Heart left ventricle (tissue), 16 donors: ENCODE measurements at places on chromosomes 7 and 10. TPM values are rescaled to one million over a fixed set of nuclear protein-coding genes. Genes with fewer than 3 reads are reported as not detected.

DNA sequence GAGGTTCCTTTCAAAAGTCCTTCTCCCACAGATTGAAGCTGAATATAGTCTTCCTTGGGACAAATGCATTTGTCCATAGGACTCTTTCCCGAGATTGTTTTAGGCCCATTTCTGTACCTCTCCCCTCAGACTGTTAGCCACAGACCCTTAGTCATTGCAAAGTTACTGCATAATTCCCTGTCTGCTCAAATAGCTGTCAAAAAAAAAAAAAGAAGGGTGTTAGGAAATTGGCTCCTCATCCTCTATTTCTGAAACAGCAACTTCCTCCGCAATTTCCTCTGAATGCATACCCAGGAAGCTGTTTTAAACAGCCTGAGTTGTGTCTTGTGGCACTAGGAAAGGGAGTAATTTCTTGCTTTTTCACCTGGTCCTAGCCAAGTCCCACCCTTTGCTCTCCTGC is 5.4 kb downstream of the LRRC4 start:
- no peak for DNase-seq

GRCh38 chr10:79295563-79295962 is 51.7 kb upstream of the PPIF start:
- no peak for DNase-seq

DNA sequence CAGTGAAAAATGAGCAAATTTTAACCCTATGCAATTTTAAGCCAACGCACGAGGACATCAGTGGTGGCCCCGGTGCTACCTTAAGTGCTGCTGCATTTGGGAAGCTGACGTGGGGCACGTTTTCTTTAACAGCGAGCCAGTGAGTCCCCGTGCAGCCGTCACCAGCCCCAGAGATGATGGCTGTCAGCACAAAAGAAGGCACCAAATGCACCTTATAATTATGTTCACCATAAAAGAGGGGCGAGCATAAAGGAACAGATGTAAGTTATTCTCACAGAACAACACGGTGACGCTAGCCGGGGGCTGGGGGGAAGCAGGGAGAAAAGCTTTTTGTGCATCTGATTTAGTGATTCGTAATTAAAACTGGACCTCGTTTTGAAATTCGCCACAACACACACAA is 260.1 kb downstream of the DNAJB6 start:
- peak; percentile 22 for DNase-seq

DNA sequence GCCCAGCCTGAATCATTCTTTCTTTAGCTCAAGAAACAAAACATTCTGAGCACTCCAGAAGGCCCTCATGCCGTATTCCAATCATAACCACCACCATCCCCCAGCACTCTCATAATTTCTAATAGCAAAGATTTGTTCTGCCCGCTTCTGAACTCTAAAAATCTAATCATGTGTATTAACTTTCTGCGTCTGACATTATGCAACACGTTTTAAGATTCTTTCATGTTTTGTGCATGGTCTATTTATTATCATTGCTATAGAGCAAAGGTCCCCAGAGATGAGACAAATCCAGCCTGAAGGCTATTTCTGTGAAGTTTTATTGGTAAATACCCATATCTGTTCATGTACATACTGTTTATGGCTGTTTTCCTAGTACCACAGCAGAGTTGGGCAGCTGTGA is 8.8 kb downstream of the GDI2 start:
- DNase-seq: no peak

DNA sequence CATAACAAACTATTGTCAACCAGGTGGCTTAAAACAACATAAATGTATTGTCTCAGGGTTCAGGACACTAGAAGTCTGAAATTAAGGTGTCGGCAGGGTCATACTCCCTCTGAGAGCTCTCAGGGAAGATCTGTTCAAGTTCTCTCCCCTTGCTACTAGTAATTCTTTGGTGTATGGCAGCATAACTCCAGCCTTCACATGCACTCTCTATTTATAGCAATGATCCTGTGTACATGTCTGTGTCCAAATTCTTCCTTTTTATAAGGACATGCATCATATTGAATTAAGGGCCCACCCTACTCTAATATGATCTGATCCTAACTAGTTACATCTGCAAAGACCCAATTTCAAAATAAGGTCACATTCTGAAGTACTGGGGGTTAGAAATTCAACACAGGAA is 27.2 kb downstream of the CACNA2D1 start:
- no peak for DNase-seq

GRCh38 chr7:44184206-44184872 is 4.9 kb downstream of the GCK start:
- DNase-seq: no peak

- no peak for DNase-seq
These were observed 6.4 kb upstream of the MSS51 start for GRCh38 chr10:73439605-73440312.

DNA sequence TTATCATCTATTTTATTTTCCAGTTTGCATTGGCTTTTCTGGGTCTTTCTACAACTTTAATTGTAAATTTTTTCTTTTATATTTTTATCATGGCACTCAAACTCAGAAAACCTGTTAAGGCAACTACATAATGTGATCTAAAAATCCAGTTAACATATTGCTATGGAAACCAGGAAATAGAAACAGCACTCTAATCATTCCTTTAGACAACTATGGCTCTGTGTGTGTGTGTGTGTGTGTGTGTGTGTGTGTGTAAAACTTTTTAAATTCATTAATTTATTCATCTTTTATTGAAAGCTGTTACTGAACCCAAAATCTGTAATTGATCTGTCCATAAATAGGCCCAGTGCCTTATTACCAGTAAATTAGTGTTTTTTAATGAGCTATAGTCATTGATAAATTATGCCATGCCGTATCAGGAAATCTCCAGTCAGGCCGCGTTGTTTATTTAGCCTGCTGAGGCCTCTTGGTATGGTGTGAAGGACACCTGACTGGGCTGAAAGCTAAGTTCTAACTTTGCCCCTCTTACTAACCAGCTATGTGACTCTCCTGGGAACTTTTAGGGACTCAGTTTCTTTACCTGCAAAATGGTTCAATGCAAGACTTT is 1.5 kb upstream of the MET start:
- no peak for DNase-seq

DNA sequence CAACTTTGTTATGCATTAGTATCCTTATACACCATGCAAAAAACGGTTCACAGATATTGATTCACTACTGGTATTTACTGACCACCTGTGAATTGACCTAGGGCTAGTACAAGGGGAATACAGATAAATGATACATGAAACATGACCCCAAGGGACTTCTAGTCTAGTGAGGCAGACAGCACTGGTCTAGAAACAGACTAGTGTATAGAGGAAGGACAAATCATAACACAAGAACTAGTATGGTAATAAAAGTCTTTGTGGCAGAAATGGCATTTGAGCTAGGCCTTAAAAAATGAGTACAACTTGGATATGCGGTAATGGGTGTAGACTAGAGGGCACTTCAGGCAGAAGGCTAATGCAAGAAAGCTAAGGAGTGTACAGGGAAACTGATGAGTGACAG is 86.6 kb downstream of the SLC25A13 start:
- no peak for DNase-seq

- no peak for DNase-seq
These were observed 185.4 kb downstream of the KMT2E start for GRCh38 chr7:105199386-105199785.

GRCh38 chr7:7765422-7765821 is 47.0 kb upstream of the RPA3 start:
- no peak for DNase-seq

GRCh38 chr7:16765436-16765859 is 11.9 kb downstream of the TSPAN13 start:
- DNase-seq: no peak

- no peak for DNase-seq
These were observed 62.2 kb downstream of the SAMD9 start for GRCh38 chr7:93055543-93056107.

DNA sequence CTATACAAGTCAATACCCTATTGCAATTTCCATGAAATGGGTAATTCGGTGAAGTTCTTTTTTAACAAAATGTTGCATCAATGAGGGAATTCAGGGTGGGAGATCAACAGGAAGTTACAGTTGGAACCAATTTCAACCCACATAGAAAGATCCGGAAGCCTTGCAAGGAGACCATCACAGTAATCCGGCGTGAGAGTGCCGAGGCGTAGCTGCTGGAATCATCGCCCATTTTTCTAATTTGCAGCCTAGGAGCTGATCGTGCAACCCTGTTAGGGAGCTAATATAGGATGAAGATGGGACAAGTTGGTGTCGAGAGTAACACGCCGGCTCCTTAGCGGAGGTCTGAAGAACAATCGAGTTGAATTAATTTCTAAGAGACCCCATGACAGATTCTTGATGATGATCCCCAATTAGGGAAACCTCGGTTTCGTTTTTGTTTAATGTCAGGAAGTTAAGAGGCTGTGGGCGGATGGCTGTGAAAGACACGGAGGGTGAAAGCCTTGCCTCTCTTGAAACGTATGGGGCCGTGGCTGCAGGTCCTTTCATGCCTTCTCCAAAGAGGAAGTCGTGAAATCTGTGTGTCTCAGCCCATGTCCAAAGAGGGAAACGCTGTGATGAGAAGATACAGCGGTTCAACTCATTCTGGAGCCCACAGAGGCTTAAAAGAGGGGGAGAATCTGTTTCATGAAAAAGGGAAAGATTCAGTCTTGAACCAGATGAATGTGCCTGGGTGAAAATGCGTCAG is 51.2 kb upstream of the CARD11 start:
- DNase-seq: no peak

DNA sequence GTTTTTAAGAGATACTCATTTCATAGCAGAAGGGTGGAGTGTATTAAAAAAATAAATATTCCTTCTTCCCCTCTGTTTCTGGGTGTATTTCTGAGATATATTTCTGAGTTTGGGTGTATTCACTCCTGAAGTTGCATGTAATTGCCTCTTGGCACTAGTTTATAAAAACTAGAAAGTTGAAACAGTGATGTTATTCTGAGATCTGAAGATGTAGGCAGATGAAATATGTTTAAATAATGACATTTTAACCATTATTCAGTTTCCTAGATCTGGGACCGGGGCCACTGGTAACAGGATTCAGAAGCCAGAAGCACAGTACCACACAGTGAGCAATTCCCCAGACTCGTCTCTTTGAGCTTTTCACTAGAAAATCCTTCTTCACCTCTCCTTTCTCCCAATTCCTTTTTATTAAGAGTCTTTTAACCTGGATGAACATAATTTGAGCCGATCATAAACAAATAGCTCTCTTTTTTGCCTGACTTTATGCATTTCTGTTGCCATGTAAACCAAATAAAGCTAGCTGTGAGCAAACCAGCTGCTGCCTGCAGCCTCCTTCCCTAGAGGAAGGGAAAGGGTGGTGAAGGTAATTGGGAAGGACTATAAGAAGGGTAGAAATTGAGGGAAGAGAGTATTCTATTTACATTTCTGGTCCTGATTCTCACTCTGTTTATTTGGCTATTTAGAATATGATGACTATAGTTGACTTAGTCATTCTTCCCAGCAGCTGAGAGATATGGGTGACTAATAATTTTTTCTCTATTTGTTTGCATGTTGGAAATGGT is 101.8 kb upstream of the STRIP2 start:
- DNase-seq: no peak

DNA sequence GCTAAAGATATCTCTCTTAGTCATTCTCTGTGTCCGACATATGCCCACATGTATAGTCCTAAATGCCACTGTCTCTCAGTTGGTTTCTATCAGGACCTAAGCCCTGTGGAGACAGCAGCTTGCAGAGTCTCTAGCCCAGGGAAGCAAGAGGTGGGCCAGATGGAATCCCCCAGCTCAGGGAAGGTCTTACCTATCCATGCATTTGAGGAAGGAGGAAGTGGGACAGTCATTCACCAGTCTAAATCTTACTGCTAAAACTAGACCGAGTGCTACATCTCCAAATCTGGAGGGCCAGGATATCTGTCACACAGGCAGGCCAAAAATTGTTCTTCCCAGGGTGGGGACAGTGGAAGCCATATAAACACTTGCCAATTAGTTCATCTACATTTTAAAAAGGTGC is 26.4 kb upstream of the HERPUD2 start:
- no peak for DNase-seq

GRCh38 chr10:8349610-8350249 is 295.2 kb downstream of the GATA3 start:
- DNase-seq: no peak

DNA sequence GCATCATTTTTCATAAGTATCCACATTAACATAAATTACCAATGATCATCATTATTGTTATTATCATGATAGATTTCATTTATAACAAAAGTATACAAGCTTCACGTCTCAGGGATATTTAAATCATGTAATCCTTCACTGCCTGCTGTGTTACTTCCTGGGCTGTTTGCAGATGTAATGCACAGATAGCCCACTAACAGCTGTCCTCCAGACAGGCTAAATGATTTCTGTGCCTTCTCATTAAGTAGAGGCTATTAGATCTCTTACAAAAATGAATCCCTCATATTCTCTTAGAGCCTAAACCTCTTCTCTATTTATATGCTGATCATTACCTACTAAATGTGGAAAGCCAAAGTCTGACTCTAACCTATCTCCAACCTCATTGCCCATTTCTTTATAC is 9.3 kb downstream of the PCLO start:
- no peak for DNase-seq

GRCh38 chr7:69911337-69911736 is 313.1 kb downstream of the AUTS2 start:
- no peak for DNase-seq

- DNase-seq: no peak
These were observed 227.2 kb upstream of the ADARB2 start for GRCh38 chr10:1964476-1964875.

DNA sequence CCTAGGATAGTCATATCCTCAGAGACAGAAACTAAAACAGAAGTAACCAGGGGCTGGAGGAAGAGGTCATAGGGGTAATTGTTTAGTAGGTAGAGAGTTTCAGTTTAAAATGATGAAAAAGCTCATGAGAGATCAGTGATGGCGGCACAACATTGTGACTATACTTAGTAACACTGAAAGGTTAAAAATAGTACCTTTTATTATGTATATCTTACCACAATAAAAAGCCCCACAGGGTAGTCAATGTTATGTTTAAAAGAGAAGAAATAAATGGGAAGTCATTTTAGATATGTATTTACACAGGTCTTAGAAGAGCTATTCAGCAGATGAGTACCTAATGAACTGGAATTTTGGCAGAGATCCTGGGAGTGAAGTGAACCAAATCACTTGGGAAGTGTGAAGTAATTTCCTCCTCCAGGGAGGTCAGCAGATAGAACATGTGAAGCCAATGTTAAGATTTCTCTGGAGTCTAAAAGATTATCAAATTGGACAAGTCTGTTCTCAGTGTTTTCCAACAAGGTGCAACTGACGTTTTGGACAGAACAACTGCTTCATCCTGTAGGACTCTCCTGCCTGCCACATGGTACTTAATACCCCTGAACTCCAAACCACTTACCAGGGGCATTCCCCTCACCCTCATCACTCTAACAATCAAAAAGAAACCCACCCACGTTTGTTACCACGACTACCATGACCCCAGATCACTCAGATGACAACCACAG is 6.4 kb downstream of the CDCA7L start:
- no peak for DNase-seq

Gene ITGA8
- 2.2 TPM for total RNA-seq

Gene TMEM209
- total RNA-seq: 13.9 TPM

Gene HYCC1
- 31.5 TPM for total RNA-seq

Gene EGFR
- total RNA-seq: 17.6 TPM

Gene NRBF2
- 13.8 TPM for total RNA-seq

Gene MCU
- 13.7 TPM for total RNA-seq

Gene PNLIPRP3
- not detected for total RNA-seq

Gene OR6V1
- not detected for total RNA-seq
